AG04450 (cell line): ENCODE measurements at places on chromosomes 7 and 10.

DNA sequence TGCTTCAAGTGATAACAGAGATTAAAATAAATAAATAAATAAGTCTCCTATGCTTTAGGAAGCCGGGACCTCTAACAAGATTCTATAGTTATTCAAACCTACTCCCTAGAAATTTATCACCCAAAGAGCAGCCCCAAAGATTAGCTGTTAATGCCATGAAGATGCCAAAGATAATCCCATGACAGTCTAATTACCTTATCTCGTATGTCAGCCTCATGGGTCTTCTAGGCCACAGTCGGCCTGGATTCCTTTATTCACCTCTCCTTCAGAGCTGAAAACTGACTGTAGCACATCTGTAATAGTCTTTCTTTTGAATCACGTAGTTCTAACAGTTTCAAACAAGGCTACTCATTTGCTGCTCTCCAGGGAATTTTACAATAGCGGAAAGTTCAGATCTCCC, 24.2 kb downstream of the COL1A2 start:
- DNase-seq, result no peak

DNA sequence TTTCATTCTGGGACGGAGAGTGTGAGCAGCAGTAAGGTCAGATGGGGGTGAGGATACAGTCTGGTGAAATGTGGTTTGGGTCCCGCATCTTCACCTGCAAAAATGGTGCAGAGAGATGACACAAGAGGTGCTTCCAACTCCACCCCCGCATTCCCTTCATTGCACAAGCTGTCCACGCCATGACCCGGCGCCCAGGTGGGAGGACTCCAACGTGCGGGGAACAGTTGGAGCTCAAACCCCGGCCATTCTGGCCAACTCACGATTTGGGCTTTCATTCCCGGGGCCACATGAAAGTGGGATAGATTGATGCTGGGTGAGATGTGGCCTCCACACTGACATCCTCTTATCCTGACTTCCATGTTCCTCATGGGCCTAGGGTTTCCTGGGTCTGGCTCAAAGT, 34.6 kb upstream of the ZNF273 start:
- DNase-seq, result no peak

DNA sequence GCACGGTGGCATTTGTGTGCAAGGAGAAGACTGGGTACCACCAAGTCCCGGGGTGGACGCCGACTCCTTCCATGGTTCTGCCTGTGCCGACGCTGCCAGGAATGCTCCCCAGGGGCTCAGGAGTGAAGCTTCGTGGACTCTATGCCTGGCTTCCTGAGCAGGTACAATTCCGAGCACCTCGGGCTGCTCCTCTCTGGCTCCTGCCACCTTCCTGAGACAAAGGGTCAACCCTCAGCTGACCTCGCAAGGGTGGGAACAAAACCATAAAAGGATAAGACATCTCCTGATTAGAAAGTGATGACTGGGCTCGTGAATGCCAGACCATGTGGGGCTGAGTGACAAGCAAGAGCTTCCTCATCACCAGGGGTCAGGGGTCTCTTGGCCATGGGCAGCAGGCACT, 31.8 kb downstream of the CALML3 start:
- DNase-seq, result no peak

DNA sequence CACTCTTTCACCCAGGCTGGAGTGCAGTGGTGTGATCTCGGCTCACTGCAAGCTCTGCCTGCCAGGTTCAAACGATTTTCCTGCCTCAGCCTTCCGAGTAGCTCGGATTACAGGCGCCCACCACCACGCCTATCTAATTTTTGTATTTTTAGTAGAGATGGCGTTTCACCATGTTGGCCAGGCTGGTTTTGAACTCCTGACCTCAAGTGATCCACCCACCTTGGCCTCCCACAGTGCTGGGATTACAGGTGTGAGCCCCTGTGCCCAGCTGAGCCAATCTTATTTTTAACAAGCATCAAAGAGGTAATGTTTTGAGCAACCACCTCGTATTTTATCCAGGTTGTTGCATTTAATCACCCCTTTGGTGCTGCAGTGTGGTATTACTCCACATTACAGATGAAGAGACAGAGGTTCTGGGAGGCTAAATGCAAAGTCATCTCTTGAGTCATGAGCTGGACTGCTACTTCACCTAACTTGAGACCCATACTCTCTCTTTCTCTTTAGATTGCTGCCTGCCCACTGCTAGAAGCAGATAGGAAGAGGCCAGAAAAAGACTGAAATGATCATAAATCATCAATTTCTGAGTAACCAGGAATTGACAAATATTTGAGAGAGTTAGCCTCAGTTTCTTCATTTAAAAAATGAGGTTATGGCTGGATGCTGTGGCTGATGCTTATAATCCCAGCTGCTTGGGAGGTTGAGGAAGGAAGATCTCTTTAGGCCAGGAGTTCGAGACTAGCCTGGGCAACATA, 116.2 kb downstream of the CAMK1D start:
- DNase-seq, result no peak

DNA sequence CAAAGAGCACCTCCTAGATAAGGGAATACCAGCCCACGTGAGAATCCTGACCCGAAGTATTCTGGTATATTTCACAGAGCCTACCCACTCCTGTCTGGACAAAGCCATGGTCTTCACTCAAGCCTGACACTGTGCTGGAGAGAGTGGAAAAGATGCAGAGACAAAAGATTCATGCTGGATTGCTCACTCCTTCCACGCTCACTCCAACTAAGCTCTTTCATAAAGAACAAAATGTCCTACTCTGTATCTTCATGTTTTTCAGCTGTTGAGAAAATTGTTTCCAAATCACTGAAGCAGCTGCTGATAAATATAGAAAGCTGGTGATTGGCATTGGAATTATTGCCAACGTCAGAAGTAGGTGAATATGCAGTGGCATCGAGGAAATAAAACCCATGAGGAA, 106.0 kb downstream of the ABLIM1 start:
- no peak for DNase-seq

DNA sequence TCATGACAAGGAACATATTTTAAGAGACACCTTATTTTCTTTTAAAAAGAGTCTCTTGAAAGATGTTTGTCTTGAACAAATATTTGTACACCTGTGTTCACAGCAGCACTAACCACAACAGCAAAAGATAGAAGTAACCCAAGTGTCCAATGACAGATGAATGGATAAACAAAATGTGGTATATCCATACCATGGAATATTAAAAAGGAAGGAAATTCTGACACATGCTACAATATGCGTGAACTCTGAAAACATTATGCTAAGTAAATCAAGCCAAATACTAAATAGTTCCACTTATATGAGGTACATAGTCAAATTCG, 17.8 kb downstream of the SGMS1 start:
- DNase-seq, result no peak

GRCh38 chr10:119688033-119688508, 36.9 kb downstream of the BAG3 start:
- DNase-seq, result no peak

GRCh38 chr7:34133356-34133982, 228.1 kb downstream of the BMPER start:
- DNase-seq, result peak; percentile 52

GRCh38 chr7:80044796-80045195, 89.8 kb upstream of the GNAI1 start:
- DNase-seq, result no peak

GRCh38 chr10:128967980-128968756, 498.9 kb upstream of the MGMT start:
- no peak for DNase-seq

- DNase-seq, result no peak
These were observed 65.7 kb downstream of the NXPH1 start for GRCh38 chr7:8499128-8499527.
